ENCODE measurements at places on chromosomes 1 and 21.

DNA sequence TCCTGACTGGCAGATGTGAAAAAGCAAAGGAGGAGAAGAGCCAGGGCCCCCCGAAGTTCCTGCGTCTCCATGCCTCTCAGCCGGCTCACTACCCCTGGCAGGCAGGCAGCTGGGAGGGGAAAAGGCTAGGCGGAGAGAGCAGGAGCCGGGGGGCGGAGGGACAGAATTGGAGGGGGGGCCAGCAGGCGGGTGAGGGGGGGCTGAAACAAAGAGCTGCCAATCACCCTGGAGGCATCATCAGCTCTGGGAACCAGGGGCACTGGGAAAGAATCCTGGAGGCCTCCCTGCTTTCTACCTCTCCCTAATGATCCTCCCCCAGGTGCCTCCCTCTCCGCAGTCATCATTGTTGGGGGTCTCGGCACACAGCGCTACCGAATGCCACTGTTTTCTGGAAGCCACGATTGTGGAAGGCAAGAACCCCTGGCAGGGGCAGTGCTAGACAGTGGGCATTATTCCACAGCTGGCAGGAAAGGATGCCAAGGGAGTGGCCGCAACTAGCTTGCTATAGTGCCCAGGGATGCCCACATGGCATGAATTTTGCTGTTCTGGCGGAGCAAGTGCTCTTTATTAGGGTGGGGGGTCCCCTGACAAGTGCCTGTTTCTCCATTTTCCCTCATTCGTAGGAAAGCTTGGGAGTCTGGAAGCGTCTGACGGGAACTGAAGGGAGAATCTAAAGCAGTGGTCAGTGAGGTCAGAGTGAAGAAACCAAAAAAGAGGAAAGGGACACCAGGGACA, at the start of gene THBS3:
TSS of gene THBS3 (minus strand) at position 92 of the 735 bp plus-strand sequence. CDS start at position 71, 21 bp downstream.
- DNase-seq = no peak

DNA sequence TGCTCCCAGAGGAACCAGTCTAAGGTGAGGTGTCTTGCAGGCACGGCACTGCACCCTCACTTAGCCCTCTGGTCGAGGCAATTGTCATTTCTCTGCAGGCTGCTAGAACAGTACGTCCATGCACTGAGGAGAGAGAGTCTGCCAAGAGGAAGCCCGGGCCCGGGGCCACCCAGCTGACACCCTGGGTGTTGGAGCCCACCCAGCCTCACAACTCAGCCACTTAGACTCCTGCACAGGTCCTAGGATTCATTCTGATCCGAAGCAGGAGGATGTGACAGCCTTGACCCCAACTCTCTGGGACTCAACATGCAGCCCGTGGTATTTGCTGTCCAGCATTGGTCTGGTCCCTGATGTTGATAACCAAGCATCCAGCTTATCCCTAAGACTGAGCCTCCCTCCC, 111.9 kb downstream of the ADSS2 start:
- no peak for DNase-seq

DNA sequence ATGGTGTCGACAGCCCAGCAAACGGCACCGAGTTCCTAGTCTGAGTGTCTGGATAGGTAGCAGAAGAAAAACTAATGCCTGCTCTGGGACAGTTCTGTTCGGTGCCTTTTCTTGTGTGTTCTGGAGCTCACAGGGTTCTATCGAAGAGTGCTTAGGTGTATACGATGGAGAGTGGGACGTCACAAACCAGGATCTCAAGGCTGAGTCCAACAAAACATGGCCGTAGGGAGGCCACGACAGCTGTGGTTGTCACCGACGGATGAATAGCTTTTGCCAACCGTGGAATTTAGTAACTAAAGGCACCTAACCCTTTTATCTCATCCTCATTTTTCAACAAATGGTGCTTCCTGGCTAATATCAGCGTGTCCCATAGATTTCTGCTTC, 635 bp upstream of the SYNJ1 start:
- no peak for DNase-seq

GRCh38 chr1:43651188-43651587, 1.2 kb downstream of the KDM4A start:
- DNase-seq = no peak

DNA sequence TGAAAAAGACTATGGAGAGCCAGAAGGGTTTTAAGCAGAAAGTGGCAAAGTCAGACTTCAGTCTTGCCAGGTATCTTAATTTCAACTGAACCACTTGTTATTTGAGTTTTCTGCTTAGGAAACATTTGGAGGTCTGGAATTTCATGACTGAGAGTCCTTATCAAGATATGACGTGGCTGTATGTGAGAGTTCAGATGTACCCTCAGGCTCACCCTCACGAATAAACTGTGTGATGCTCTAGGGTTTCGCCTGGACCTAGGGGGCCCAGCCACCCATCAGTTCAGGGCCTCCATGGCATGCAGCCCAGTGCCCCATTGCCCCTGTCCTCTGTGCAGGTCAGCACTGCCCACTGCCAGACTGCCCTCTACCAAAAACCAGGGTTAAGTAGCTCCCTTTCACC, 30.6 kb upstream of the TADA1 start:
- DNase-seq = no peak

- no peak for DNase-seq
These were observed 5.6 kb downstream of the EPS8L3 start for GRCh38 chr1:109757936-109758786.

DNA sequence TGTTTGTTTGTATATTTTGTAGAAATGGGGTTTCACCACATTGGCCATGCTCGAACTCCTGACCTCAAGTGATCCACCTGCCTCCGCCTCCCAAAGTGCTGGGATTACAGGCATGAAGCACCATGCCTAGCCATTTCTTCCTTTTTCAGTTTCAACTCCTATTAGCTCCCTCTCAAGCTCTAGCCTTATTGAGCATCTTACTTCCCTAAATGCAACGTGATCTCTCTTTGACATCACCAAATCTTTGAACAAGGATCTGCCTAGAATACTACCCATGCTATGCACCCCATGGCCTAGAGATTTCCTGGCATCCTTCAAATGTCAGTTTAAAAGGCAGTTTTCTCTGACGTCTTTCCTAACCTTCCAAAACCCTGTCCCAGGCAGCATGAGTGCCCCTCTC, 91.1 kb upstream of the NR5A2 start:
- no peak for DNase-seq

DNA sequence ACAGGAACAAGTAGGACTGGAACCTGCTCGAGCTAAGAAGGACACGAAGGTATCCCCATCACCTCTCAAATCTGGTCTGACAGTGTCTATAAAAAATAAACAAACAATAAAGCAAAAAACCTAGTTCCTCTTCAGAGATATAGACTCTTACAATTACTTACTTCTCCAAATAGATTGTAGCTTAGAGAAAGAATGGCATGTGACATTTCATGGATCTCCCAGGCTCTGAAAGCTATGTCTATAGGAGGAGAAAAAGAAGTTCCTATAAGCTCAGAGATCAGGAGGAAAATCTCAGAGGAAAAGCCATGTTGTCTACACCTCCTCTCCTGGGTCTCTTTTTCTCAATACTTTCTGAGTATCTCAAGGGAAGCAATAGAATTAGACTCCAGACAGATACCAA, 12.3 kb upstream of the OR10J5 start:
- no peak for DNase-seq

GRCh38 chr1:207321079-207321789, at the start of gene CD55:
CD55 (plus strand) TSS chr1:207321678; CDS start chr1:207321766, 88 bp downstream.
- DNase-seq = peak; percentile 77

DNA sequence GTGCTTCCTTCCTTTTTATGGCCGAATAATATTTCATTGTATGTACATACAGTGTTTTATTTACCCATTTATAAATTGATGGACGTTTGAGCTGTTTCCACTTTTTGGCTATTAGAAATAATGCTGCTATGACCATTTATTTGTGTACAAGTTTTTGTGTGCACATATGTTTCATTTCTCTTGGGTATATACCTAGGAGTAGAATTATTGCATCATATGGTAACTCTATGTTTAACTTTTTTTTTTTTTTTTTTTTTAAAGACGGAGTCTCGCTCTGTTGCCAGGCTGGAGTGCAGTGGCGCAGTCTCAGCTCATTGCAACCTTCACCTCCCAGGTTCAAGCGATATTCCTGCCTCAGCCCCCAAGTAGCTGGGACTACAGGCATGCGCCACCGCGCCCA, 19.0 kb downstream of the SDHC start:
- DNase-seq = no peak

DNA sequence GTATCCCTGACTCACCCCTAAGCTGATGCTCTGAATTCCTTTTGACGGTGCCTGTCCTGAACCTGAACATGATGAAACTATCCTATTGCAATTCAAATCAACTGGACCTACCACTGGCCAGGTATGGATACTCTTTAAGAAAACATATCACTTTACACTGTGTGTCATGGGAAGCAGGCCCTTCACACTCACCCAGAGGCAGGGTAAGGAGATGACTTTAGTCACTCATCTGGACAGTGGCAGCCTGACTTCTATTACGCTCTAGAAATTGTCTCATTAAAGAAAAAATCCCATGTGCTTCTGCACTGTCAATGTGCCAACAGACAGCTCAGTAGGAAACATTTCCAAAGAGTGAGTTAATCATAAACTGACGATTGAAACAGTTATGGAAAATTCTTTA, 94.3 kb downstream of the VAV3 start:
- no peak for DNase-seq

GRCh38 chr21:14686466-14687267, 140.6 kb upstream of the SAMSN1 start:
- no peak for DNase-seq

GRCh38 chr1:24535021-24535424, 20.9 kb upstream of the NCMAP start:
- no peak for DNase-seq

GRCh38 chr21:16096988-16097387, 367.2 kb downstream of the USP25 start:
- no peak for DNase-seq

- no peak for DNase-seq
These were observed 14.9 kb upstream of the IER5 start for GRCh38 chr1:181073638-181074037.

DNA sequence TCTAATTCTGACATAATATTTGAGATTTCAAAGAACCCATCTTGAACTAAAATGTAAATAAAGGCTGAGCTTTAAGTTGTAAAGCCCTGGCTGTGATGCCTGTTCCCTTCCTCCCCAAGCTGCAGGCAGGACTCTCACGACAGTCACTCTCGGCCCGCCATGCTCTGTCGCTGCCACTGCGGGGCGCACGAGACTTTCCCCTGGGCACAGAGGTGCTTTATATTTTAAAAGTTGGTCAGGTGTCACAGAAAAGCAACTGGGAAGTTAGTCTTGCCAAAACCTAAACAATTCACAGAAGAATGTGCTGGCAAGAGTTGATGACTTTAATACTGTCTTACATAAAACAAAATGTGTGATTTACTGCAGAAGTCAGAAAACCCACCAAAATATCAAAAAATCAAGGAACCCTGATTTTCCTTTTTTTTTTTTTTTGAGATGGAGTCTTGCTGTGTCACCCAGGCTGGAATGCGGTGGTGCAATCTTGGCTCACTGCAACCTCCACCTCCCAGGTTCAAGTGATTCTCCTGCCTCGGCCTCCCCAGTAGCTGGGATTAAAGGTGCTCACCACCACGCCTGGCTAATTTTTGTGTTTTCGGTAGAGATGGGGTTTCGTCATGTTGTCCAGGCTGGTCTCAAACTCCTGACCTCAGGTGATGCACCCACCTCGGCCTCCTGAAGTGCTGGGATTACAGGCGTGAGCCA, 10.7 kb downstream of the LRRC47 start:
- no peak for DNase-seq

- no peak for DNase-seq
These were observed 30.3 kb downstream of the MSTO1 start for GRCh38 chr1:155640367-155640766.

DNA sequence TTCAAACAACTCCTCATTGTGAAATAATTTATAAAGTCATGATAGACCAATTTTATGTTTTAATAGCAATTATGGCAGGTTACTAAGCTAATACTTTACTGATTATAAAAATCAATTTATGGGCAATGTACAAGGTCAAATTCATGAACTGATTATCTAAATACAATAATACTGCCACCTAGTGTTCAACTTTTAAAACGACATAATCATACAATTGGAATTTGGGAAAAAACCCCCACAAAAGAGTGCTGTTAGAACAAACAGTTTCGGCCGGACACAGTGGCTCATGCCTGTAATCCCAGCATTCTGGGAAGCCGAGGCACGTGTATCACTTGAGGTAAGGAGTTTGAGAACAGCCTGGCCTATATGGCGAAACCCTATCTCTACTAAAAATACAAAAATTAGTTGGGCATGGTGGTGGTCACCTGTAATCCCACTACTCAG, 14.0 kb downstream of the GTF2B start:
- no peak for DNase-seq

- DNase-seq = no peak
These were observed 95.9 kb upstream of the SGIP1 start for GRCh38 chr1:66438062-66438461.

- DNase-seq = peak; percentile 63
These were observed at the start of gene AVPR1B for GRCh38 chr1:206117151-206117948. AVPR1B (minus strand) TSS chr1:206117388; CDS start chr1:206116890, 498 bp downstream.

DNA sequence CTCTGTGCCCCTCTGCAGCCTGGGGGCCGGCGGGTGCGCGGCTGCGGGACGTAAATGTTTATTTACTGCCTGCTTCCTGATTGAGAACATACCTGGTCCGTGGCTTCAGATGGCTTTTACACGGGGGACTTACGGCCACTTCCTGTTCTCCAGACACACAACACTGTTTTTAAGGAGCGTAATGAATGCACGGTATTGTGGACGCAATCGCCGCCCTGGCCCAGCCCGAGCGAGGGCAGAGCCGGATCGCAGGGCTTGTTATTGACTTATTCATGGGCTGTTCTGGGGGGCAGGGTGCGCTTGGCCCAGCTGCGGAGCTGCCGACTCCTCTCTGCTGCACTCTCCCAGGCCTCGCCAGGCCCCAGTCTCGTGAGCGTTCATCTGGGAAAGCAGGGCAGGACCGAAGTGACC, 52.8 kb upstream of the ACTRT2 start:
- no peak for DNase-seq

DNA sequence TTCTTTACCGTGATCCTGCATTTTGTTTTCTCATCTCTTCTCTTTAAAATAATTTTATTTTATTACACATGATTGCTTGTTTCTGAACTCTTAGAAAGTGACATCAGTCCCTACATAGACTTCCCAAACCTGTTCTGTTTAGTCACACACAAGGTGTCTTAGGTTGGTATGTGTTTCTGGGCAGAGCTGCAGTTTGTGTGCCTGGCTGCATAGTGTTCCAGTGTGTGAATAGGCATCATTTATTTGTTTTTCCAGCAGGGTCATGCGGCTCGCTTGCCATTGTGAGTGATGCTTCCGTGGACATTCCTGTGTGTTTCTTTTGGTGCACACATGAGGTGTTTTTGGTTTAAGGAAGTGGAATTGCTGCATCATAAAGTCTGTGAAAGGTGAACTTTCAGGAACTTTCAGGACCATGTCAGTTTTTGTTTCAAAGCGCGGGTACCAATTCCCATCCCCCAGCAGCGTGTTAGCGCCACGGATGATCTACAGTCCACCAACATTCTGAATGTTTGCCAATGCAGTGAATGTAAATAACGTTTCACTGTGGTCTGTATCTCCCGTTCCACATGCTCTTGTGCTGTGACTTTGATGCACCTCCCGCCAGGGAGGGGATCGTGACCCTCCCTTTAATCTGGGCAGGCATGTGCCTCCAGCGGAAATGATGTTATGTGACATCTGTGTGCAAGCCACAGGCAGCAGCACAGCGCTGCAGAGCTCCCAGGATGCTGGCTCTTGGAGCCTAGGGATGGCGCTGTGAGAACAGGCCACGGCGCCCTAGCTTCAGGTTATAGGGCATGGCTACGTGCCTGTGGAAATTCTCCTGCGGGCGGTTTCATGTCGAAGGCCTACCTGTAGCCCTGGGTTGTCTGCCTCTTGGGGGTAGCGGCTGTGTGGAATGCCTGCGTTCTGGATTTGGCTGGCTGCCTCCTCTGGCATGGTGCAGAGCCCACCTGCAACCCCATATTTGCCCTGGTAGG, 144.6 kb upstream of the COL6A1 start:
- DNase-seq = no peak
